ENCODE measurements at places on chromosomes 3 and 15.

DNA sequence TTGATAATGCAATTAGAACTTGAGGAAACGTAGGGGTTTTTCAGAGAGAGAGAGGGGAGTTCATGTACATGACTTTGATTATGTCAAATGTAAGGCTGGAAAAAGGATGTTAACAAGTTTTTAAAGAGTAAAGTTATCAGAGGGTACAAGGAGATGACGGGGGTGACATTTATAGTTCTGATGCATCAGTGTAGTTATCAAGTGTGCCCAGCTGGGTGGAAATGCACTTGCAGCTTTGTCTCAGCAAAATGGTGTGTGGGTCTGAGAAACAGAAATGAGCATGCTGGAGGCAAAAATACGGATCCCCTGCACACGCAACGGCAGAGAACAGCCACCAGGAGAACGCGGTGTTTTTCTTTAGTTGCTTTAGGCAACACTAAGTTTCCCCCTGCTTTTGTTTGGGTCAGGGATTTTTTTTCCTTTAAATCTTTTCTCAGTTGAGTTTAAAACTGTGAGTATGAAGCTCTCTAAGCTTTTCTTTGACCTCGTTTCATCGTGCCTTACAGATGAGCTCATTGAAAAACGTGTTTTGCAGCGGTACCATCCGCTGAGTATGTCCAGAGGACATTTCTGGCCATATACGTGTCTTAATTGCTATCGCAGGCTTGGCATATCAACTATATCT, 205.4 kb downstream of the PDZRN3 start:
- no peak for DNase-seq

- no peak for DNase-seq
Measured at GRCh38 chr3:118781839-118782238, 252.8 kb downstream of the IGSF11 start.

GRCh38 chr3:108117241-108117775, 26.5 kb upstream of the CD47 start:
- no peak for DNase-seq

DNA sequence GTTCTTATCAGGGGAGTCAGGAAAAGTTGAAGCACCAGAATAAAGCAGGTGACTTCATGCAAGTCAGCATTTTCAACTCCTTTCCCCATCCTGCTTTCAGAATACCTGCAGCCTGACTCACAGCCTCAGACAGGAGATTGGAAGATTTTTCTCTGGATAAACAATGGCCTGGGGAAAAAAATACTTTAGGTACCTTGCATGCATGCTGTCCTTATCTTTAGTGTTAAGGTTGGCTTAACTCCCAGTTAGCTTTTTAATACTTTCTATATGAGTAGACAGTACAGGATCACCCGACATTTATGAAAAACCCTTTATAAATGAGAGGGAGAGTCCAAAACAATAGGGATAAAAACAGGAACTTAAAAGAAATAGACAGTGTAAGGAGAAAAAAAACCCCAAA, 53.6 kb downstream of the PAK2 start:
- DNase-seq, result no peak

DNA sequence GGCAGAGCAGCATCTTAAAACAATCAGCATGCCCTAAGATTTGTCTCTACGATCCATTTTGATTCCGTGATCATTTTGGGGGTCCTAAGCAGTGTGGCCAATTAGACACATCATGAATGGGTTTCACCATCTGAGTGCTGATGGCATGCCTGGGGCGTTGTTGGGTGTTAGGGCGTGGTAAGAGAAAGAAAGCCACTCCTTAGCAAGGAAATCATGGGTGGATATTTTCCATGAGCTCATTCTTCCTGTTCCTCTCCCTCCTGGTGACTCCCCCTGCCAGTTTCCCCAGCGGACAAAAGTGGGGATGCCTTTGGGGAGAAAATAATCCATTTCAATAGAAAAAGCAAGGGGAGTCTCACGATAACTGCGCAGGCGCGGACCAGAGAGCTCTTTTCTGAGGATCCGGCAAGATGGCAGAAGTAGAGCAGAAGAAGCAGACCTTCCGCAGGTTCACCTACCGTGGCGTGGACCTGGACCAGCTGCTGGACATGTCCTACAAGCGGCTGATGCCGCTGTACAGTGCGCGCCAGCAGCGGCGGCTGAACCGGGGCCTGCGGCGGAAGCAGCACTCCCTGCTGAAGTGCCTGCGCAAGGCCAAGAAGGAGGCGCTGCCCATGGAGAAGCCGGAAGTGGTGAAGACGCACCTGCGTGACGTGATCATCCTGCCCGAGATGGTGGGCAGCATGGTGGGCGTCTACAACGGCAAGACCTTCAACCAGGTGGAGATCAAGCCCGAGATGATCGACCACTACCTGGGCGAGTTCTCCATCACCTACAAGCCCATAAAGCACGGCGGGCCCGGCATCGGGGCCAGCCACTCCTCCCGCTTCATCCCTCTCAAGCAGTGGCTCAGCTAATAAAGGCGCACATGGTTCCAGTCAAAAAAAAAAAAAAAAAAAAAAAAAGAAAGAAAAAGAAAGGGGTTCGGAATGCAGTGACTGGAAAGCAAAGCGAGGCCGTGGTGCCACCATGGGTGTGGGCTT, 301.8 kb downstream of the LRTM1 start:
- DNase-seq, result no peak

- DNase-seq, result no peak
Measured at GRCh38 chr15:101277943-101278564, 769 bp upstream of the SELENOS start.

- DNase-seq, result no peak
Measured at GRCh38 chr3:184949251-184949965, 137.4 kb downstream of the VPS8 start.

DNA sequence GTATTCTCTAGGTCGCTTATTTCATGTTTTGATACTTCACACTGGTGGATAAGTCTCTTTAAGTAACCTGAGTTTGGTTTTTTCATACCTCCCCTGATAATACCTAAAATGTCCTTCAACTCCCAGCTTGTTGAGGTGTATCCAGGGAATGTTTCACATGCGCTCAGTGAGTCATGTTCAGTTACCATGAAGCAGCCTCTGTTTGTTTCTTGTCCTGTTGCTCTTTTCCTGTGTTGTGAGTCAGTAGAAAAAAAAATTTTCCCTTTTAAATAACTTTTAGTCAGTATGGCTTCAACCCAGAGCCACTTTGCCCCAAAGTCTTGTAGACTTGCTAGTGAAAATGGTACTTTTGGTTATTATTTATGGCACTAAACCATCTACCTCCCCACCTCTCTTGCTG, 278.4 kb upstream of the ZPLD1 start:
- DNase-seq, result no peak

All from NCI-H1694 treated with DMSO at 0.1 percent for 48 hours (cell line).